ENCODE measurements at places on chromosomes 3 and 15.

DNA sequence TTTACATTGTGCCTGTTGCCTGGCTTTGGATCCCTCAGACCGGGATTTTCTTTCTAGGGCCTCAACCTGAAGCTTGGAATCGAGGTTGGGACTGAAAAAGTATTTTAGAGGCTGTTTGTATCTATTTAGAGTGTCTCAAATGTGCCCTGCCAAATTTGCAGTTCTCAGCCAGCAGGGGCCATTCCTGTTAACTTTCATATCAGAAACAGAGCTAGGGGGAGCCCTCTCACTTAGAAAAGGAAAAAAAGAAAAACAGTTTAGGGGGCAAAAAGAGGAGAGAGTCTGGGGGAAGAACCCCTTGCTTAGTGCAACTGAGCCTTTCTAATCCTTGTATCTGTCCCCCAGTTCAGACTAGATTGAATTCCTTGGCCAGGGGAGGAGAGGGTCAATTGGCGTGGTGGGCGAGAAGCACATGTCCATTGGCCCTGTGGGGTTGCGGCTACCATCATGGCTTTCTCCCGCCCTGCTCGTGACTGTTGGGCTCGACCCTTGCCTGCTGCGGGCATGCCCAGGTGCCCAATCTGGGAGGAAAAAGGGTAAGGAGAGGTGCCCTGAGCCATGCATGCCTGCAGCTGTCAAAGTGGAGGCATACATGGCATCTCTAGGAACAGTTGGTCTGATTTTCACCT lies 101.6 kb downstream of the CFAP44 start:
- no peak for DNase-seq

GRCh38 chr3:50611464-50612233 lies at the start of gene CISH:
TSS of gene CISH (minus strand) at chr3:50611774. CDS start at chr3:50611650, 124 bp downstream.
- peak; percentile 48 for DNase-seq

- no peak for DNase-seq
Observed at GRCh38 chr3:37291275-37291700, 116.9 kb upstream of the LRRFIP2 start.

- DNase-seq: no peak
Observed at GRCh38 chr3:149186219-149186618, 35.4 kb downstream of the CP start.

DNA sequence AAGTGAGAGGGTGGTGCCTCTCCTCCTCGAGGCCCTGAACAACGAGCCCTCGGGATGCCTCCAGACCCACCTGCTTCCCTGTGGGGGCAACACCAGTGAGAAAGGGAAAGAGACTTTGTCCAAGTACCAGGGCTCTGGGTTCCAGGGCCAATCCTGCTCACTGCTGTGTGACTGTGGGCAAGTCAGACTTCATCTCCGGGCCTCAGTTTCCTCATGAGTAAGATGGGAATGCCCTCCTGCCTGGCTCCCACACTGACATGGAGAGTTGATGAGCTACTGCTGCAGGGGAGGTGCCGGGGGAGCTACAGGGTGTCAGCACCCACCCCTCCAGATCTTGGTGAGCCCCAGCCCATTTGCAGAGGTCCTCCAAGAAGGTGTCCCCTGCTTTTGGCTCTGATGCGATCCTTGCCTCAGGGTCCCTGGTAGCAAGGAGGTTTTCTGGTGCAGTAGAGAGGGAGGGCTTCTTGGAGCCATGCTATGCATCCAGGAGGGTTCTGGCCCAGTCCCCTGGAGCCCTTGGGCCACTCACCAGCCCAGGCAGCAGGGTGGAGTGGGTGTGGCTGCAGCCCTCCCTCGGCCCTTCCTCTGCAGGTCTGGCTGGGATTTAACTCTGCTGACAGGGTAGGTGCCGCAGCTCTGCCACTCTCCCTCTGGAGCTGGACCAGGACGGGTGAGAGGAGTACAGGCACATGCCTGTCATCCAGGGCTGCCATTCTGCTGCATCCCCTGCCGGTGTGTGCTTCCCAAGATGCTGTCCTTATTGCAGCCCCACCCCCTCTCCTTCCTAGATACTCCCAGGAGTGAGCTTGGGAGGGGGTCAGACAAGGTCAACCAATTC lies 26.9 kb downstream of the LOXL1 start:
- no peak for DNase-seq
